NB4 (cell line): ENCODE measurements at places on chromosomes 1 and 21.
A peak's percentile ranks its signal among the peaks of the same experiment; 100 is the strongest.

GRCh38 chr1:19445417-19446342 lies 39.7 kb downstream of the CAPZB start:
- no peak for DNase-seq

DNA sequence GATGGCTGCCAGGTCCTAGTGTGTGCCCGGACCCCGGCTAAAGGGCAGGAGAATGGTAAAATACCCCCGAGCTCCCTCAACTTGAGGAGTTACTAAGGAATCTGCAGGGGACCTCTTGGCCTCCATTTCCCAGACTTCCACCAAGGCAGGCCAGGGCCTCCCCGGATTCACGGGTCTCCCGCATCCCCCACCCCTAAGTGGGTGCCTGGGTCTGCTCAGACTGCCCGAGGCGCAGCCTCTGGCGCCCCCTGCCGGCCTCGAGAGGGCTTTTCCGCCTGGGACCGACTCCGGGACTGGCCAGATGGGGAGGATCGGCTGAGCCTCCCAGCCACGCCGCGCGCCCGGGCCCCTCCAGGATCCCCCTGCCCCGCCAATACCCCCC lies 1.7 kb downstream of the PLEKHG5 start:
- peak; percentile 85 for DNase-seq

DNA sequence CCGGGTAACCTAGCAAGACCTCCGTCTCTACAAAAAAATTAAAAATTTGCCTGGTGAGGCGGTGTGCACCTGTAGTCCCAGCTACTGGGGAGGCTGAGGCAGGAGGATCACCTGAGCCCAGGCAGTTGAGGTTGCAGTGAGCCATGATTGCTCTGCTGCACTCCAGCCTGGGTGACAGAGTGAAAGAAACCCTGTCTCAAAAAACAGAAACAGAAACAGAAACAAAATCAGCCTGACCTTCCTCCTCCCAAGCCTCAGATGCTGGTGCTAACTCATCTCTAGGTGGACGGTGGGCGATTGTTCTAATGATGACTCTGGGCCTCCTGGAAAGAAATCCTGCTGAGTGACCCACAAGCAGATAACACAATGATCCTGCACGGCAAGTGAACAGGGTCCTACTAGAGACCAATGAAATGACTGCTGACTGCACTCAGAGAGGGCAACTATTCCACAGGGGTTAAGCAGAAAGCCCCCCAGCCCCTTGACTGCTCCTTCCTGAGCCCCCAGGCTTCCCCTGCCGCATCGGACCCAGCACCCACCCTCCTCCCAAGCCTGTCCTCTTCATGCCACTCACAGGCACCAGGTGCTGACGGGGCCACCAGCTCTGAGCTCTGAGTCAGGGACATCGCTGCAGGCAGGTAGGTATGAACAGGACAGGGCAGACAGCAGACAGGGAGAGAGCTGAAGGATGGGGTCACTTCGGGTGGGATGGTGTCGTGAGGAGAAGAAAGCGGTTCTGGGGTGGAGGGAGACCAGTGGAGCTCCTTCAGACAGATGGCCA lies 27.8 kb upstream of the LRRC38 start:
- DNase-seq = no peak

GRCh38 chr21:41712730-41713129 lies 54.1 kb downstream of the RIPK4 start:
- DNase-seq = no peak

GRCh38 chr21:28250946-28251345 lies 741.7 kb downstream of the LTN1 start:
- no peak for DNase-seq

GRCh38 chr1:2465371-2466269 lies 10.5 kb upstream of the PLCH2 start:
- no peak for DNase-seq

DNA sequence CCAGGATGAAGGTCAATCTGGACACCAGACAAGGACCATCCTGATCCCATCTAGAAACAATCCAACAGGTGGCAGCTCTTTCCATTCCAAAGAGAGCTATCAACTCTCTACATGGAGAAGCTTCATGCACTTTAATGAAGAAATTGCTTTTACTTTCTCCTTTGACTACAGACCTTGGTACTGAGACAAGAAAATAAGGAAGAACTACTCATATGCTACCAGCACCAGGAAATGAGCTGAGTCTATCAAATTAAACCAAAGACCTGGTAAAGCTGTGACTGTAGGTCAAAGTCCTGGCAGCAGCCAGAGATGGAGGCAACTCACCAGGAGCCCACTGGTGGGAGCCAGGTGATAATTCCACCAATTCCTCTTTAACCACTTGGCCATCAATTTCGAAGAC lies 64.3 kb upstream of the LRRC8B start:
- DNase-seq = no peak

- DNase-seq = peak; percentile 2
These were observed 138.3 kb downstream of the APP start for GRCh38 chr21:26032263-26032662.

DNA sequence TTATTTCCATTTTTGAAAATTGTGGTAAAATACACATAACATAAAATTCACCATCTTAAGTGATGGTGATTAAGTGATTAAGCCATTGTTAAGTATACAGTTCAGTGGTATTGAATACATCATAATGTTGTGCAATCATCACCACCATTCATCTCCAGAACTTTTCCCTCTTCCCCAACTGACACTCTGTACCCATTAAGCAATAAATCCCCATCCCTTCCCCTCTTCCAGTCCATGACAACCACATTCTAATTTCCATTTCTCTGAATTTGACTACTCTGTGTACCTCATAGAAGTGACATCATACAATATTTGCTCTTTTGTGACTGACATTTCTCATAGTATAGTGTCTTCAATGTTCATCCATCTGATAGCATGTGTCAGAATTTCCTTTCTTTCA lies 124.8 kb downstream of the DISC1 start:
- no peak for DNase-seq

- DNase-seq = peak; percentile 68
These were observed 217.3 kb downstream of the PTPRU start for GRCh38 chr1:29453502-29454240.

DNA sequence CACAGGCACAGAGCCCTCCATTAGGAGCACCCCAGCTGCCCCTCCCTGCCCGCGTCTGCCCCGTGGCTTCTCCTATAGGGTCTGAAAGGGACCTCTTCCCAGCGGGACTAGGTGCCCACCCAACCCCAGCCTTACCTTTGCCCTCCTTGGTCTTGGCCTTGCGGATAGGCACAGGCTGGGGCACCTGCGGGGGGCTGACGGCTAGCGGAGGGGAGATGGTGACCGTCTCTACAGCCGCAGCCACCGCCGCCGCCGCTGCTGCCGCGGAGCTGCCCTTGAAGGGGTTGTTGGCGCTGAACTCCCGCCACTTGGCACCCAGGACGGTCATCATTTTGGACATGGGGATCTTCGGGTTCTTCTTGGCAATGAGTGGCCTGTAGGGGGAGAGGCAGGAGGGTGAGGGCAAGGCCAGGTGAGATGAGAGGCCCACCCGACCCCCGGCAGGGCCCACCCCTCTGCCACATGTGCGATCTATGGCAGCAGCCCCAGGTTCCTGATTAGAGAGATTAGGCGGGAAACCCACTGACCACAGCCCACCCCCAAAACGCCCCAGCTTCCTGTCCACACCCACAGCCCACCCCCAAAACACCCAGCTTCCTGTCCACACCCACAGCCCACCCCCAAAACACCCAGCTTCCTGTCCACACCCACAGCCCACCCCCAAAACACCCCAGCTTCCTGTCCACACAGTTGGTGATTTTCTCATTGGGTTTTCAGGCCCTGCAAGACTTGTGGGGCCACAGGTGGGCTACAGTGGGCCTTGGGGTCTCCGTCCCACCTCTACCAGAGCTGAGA lies 25.4 kb downstream of the CHD5 start:
- peak; percentile 17 for DNase-seq

DNA sequence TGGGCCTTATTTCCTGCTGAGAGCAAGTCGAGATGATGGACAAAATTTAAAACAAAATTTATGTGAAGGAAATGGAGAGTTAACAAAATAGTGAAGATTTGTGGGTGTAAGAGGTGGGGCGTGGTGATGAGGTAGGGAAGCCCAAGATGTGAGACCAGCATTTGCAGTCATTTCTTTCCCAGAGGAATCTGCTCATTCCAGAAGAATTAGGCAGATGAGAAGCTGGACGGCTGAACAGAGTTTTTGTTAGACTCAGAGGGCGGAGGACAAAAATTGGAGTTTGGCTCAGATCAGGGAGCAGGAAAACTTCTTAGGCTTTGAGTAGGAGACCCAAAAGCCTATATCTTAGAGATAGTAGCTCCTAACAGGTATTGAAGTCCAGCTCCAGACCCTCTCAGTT lies 65.3 kb downstream of the CAMTA1 start:
- DNase-seq = no peak

DNA sequence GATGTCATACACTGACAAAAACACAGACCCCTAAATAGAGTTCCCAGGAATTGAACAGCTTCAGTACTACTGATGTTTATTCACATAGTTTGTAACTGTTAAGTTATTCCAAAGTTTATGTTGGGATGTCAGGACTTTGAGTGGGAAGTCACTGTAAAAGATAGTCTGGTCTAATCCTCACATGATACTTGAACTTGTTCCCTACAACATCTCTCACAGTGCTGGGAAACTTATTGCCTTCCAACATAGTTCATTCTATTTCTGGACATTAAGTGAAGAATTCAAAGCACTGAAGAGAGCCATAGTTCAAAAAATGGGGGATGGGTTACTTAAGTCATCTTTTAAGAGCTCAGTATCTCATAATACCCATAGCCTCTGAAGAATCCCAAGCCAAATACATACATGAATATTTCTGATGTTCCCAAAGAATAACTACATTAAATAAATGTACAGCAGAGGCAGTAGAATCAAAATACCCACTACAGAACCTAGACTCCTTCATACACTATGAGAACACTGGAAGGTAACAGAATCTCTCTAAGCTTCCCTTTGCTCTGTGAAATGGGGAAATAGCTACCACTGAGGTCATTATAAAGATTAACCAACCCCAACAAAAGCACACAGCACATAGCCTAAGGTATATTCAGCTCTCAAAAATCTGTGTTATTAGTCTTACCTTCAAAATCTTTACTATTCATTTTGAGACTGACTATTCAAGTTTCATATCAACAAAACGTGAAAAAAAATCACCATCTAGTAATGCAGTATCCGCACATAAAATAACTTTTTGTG lies 81.4 kb downstream of the ESRRG start:
- no peak for DNase-seq

DNA sequence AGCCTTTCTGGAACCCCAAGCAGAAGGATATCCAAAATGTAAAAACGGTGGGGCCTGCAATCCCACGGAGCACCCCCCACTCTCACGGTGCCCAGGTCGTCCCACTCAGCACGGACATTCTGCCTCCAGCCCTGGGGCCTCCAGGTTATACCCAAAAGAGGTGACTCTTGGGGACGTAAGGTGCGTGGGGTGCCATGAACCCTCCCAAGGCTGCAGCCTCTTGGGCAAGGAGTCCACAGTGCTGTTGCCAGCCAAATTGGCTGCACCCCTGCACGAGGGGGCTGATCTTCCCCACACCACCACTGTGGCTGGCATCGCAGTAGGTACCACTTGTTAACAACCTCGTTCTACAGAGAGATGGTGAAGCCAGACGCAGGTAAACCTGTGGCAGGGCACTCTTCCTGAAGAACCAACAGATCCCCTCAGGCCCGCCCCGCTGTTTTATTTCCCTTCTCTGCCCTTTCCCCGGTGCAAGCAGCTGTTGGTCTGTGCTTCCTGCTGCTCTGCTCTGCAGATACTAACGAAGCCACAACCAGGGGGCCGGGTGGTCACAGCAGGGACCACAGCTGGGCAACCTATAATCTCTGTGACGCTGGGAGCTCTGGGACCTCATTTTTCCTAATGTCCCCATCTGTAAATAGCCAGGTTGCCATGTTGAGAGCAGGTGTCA lies 8.7 kb downstream of the TFF3 start:
- no peak for DNase-seq

- no peak for DNase-seq
These were observed 359.1 kb downstream of the BARHL2 start for GRCh38 chr1:90357995-90358394.

GRCh38 chr1:64245495-64245894 lies 42.1 kb downstream of the UBE2U start:
- peak; percentile 18 for DNase-seq

GRCh38 chr21:25949701-25950100 lies 214.9 kb downstream of the GABPA start:
- no peak for DNase-seq

DNA sequence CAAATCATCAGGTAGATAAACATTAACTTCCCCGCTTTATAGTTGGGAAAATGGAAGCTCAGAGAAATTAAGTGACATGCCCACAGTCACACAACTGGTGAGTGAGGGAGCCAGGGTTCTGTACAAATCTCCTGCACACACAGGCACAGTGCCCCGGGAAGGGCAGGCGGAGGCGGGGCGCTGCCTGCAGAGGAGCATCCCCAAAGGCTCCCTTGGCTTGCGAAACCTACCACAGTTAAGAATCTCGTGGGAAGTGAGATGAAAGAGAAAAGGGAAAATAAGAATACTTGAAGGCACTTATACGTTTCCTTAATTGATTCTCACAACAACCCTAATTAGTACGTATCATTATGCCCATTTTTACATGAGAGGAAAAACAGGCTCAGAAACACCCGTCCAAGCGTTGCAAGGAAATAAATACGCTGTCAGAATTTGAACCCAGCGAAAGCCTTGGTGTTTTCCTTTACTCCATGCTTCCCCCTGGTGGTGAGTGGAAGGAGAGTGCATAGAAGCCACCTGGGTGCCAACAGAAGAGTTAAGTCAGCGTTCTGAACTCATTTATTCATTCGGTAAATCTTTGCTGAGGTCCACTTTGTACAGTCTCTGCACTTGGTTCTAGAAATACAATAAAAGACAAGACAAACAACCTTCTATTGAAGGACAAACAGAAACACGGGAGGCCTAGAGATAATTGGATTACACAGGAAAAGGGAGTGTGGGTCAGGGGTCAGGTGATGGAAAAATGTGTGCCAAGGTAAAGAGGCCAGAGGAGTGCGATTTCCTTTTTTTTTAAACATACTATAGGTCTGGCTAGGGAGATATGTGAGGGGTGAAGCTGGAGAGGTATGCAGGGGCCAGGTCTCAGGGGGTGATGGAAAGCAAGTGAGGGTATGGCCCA lies 28.4 kb downstream of the ACP6 start:
- peak; percentile 66 for DNase-seq

- peak; percentile 98 for DNase-seq
These were observed 84.9 kb upstream of the SLC44A3 start for GRCh38 chr1:94734963-94735901.

DNA sequence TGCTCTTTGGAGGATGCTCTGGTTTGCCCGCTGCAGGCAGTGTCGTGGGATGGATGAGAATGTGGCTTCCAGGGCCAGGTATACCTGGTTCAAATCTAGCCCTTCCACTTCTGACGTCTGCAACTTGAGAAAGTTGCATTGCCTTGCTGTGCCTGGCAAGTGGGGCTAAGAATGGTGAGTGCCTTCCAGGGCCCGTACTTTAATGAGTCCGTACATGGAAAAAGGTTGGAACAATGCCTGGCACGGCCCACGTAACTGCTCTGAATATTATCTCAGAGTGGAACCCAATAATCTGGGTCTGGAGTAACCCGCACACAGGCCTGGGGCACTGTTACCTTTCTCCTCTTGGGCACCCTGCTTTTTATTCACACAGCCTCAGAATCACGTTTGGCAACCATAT lies 146.7 kb upstream of the EDN2 start:
- DNase-seq = no peak
